ENCODE measurements at places on chromosomes 4 and X.

- no peak for DNase-seq
These were observed 172.8 kb upstream of the NAP1L5 start for GRCh38 chr4:88870428-88870827.

- DNase-seq = no peak
These were observed 7.1 kb downstream of the KLF3 start for GRCh38 chr4:38670939-38671591.

DNA sequence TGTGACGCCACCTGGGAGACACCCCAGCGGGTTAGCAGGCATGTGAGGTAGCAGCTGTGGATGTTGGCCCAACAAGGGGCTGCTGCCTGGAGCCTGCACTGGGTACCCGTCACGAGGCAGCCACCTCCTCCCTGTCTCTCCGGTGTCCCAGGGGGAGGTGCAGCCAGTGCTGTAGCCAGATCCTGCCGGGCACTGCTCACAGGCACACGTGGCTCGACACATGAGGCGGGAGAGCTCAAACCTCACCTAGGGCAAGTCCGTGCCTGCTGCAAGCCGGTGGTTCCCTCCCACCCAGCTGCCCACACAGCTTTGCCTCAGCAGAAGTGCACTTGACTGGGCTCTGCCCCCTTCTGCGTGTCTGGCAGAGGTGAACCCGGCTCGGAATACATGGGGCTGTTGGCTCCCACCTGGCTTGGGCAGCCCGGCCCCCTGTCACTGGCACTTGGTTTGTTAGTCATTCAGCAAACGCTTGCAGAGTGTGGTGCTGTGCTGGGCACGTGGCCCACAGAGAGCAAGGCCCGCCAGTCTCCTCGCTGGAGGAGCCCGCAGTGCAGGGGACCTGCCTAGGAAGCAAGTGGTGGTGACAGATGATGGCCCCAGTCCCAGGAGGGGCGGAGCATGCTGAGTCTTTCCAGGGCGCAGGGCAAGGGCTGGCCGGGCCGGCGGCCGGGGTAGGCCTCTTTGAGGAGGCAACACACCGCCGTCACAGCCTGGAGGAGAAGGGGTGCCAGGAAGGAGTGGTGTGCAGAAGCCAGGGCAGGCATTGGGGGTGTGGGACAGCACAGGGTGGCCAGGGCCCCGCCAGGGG is 10.1 kb upstream of the SH3TC1 start:
- DNase-seq = peak; percentile 49

GRCh38 chr4:56772134-56772533 is 49.4 kb downstream of the SPINK2 start:
- DNase-seq = no peak

GRCh38 chr4:138177278-138177968 is 64.7 kb downstream of the SLC7A11 start:
- DNase-seq = no peak

GRCh38 chr4:121679951-121680350 is 16.8 kb downstream of the ANXA5 start:
- DNase-seq = no peak
